ENCODE measurements at places on chromosomes 6 and 20.

GRCh38 chr6:16403831-16404230 lies 165.4 kb downstream of the GMPR start:
- DNase-seq: no peak
- H3K36me3 ChIP-seq: no peaks in the 10 kb centered on the region
- no peaks in the 10 kb centered on the region for H3K27me3 ChIP-seq
- no peaks in the 10 kb centered on the region for H3K4me1 ChIP-seq
- no peak overlapping the region for H3K27ac ChIP-seq

GRCh38 chr6:83511901-83512681 lies at the start of gene PRSS35:
Gene PRSS35, plus strand, starts transcription at chr6:83512534. Its CDS starts 10,908 bp downstream, at chr6:83523442.
- H3K4me1 ChIP-seq: no peaks in the 10 kb centered on the region
- no peak within 1 kb of the TSS for H3K27ac ChIP-seq
- H3K27me3 ChIP-seq: no peaks in the 10 kb centered on the region
- H3K4me3 ChIP-seq: peak within 1 kb of the TSS; percentile 34
- DNase-seq: peak; percentile 57

DNA sequence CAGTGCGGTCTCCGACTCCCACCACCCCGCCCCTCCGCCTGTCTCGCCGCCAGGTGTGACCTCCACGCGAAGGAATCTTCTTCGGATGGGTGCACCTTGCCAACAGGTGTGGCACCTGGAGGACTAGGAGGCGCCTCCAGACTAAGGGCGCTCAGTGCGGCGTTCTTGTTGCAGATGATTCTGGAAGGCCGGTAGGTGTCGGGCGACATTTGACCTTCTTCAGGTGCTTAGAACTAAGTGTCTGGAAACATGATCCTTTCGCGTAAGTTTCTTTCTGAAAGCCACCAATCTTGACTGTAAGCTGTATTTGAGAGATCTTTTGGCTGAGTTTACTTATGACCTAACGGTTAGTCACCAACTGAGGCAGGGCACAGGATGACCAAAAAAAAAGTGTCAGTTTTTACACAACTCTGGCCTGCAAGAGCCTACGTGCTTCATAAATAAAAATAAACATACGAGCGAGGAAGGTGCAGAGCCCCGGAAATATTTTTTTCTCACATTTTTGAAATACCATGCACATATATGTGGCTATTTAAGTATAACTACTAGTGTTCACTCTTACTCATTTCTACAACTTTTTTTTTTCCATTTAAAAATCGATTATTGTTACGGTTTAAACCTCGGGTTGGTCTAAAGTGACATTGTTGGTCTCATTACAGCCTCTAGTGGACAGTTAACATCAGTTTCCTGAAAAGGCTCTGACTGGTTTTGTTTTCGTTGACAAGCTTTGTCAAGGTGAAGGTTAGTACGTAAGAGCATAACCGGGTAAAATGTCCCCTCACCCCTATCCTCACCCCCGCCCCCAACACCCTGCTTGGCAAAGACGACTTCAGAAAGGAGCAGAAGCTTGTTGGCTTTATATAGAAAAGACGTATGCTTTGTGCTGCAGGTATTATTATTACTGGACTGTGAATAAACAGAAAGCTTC lies 1.6 kb upstream of the ATXN1 start:
- peak; percentile 77 for DNase-seq
- H3K27ac ChIP-seq: peak overlapping the region; percentile 97
- H3K4me3 ChIP-seq: peak overlapping the region; percentile 80
- H3K27me3 ChIP-seq: no peaks in the 10 kb centered on the region

- no peaks in the 10 kb centered on the region for H3K4me1 ChIP-seq
- no peaks in the 10 kb centered on the region for H3K36me3 ChIP-seq
- DNase-seq: no peak
Measured at GRCh38 chr6:74320074-74320473, 624.1 kb downstream of the CD109 start.

GRCh38 chr6:159966339-159966738 lies 2.5 kb upstream of the IGF2R start:
- H3K27ac ChIP-seq: no peak overlapping the region
- H3K27me3 ChIP-seq: no peaks in the 10 kb centered on the region
- H3K4me1 ChIP-seq: no peaks in the 10 kb centered on the region
- no peaks in the 10 kb centered on the region for H3K36me3 ChIP-seq
- DNase-seq: no peak
- no peak overlapping the region for H3K4me3 ChIP-seq

GRCh38 chr6:156068881-156069280 lies 613.2 kb upstream of the NOX3 start:
- DNase-seq: no peak
- no peaks in the 10 kb centered on the region for H3K4me1 ChIP-seq
- H3K27ac ChIP-seq: no peak overlapping the region
- H3K27me3 ChIP-seq: no peaks in the 10 kb centered on the region
- H3K4me3 ChIP-seq: no peak overlapping the region

All from colonic mucosa (tissue), 4 donors.